ENCODE measurements at places on chromosomes 13 and 19.

DNA sequence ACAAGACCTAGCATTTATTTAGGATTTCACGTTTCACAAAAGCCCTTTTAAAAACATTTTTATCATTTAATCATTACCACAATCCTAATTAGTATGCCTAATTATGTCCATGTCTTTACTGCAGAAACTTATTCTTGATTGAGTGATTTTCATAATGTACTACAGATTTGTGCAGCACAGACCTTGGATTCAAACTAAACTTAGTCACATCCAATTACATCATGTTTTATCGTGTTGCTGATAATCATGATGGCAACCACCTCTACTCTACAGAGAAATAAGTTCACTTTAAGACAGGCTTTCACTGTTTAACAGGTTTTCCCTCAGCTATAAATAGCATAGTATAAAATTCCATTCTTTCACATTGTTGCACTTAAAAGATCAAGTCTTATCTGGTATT is 240.9 kb upstream of the RFC3 start:
- no peak for DNase-seq

- no peak for DNase-seq
Observed at GRCh38 chr13:94854688-94855087, 142.3 kb upstream of the SOX21 start.

DNA sequence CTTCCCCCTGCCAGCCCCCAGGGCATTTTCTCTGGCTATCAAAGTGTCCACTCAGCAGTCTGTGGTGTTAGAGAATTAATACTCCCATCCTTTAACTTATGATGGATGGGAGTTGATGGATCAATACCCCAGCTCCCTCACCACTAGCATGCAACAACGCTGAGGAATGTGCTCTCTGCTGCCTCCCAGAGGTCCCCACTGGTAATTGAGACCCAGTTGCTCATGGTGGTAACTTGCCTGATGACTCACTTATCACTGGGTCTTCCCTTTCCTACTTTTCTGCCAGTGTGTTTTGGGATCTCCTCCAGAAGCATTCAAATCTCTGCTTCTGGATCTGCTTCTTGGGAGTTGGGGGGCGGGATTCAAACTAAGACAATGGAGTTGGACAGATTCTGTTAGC is 20.3 kb upstream of the CACNA1A start:
- DNase-seq, result no peak

DNA sequence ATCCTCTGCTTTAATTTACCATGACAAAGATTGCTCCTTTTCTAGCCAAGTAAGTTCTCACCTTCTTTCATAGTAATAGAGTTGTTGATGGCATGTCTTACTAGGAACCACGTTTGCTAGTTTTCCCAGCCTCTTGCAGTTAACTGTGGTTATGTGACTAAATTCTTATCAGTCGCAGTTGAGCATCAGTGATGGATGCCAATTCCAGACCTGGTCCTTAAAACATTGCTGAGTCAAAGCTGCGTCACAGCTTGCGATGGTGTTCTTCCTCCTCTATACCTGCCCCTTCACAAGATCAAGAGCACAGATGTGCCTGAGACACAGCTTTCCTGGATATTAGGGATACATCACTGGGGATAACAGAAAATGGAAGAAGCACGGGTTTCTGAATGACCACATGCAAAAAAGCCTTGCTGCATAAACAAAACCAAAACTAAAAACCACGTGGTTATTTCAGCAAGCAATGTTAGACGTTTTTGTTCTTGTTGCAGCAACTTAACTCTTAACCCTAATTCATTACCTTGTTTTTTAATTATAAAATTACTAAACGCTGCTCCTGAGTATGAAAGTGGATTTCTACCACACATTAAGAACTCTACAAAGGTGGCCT is 97.6 kb upstream of the DACH1 start:
- DNase-seq, result no peak

DNA sequence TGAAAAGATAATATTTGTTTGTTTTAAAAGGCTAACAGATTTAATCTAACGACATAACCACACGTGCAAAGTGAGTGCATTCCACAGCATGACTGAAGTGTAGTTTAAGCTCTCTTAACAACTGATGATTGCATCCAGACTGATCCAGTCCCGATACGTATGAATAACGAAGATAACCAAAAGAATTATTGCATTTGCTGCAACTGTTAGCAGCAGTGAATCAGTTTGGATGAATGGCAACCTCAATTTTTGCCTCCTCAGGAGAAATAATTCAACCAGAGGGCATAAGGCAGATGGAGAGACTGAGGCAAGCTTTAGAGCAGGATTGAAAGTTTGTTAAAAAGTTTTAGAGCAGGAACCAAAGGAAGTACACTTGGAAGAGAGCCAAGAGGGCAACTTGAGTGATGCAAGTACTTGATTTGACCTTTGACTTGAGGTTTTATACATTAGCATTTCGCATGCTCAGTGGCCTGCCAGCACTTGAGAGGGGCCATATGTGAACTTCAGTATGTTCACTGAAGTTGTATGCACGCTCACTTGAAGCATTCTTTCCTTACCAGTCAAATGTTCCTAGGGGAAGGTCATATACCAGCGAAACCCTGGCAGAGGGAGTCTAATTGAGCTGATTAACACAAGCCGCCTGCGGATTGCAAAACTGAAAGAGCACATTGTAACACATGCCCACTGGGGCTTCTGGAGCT is 835.0 kb upstream of the PCDH20 start:
- no peak for DNase-seq

GRCh38 chr13:48579165-48579918 is 46.5 kb upstream of the RCBTB2 start:
- no peak for DNase-seq
